Stomach (tissue), 19 donors: ENCODE measurements at places on chromosomes 16 and 17. TPM values are rescaled to one million over a fixed set of nuclear protein-coding genes. Genes with fewer than 3 reads are reported as not detected.

DNA sequence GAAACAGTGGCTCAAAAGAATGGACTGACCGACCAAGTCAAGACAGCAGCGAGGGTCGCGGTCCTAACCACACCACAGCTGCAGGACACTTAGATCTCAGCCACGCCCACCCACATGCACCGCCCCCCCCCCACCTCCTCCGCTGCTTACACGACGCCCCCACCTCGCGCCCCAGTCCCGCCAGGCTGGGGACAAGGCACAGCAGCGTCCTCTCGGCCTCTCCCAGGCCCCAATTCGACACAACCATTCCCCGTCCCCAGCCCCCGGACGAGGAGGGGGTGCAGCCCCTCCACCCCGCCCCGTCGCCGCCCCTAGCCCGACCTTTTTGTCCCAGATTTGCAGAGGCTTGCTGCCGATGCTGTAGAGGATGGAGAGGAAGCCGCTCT lies 477 bp downstream of the CFAP20 start:
- DNase-seq = peak; percentile 69

- peak; percentile 78 for DNase-seq
Observed at GRCh38 chr16:22188595-22189442, 17.3 kb upstream of the EEF2K start.

DNA sequence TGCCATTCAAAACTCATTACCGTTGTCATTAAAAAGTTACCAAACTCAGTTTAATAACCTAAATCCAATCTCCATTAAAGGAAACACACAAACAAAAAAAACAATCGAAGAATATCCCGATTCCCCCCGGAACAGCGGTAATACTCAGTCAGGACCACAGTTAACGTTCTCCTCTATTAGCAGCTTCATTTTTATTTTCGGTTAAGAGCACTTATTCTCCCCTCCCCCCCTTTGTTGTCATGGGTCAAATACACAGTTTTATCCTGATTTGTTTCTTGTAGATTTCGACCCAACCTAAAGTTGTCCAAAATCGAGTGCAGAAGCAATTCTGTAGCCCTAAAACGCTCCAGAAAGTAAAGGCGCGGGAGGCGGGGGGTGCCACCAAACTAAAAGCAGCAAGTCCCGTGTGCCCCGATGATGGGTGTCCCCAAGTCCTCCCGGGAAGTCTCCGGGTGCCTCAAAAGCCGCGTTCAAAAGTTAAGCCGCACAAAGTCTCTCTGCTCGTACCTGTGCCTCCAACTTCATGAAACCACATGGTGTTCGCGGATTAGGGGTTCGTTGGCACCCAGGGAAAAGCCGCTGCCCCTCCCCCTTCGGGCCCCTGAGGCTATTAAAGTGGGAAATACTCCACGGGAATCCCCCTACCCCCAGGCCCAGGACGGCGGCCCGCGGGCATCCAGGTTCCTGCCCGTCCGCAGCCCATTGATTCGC lies 996 bp downstream of the SUMO2 start:
- peak; percentile 51 for DNase-seq

DNA sequence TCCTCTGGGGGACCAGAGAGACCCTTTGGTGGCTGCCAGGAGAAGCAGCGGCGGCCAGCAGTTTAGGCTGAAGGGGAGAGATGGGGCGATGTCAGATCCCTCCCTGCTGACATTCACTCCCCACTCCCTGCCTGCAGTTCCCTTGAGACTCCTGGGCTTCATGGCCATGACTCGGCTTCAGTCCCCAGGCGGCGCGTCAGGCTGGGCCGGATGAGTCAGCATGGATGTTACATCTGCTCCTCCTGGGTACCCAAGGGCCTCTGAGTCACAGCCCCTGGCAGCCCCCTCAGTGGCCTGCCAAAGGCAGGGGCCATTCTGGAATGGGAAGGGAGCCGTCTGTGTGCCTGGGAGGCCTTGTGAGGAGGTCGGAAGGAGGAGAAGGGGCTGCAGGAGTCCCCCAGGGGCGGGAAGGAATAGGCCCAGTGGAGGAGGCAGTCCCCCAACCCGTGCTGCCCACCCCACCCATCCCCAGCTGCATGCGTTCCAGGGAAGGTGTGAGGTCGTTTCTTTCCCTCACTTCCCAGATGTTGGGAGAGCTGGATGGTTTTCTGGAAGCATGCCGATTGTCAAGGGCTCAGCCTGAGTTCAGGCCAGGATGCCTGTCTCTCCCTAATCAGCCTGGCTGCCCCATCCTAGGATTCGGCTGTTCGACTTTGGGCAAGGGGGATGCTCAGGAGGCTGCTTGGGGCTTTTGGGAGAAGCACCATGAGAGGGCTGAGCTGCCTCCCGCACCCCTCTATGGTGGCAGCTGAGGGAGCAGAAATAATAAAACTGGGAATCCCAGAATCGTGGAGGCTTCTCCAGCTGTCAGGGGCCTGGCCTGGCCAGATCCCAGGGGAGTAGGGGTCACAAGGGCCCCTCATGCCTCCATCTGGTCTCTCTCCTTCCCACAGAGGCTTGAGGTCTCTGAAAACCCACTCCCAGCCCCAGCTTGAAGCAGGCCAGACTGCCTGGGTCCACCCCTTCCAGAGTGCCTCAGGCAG lies 9.7 kb downstream of the RHBDL3 start:
- peak; percentile 52 for DNase-seq

GRCh38 chr17:1754430-1755112 lies 7.3 kb upstream of the SERPINF1 start:
- DNase-seq = no peak

MT4 gene
- not detected for total RNA-seq

ALDH3A1 gene
- total RNA-seq = 689 TPM
